ENCODE measurements at places on chromosomes 6 and 20. TPM values are rescaled to one million over a fixed set of nuclear protein-coding genes. Genes with fewer than 3 reads are reported as not detected.

DNA sequence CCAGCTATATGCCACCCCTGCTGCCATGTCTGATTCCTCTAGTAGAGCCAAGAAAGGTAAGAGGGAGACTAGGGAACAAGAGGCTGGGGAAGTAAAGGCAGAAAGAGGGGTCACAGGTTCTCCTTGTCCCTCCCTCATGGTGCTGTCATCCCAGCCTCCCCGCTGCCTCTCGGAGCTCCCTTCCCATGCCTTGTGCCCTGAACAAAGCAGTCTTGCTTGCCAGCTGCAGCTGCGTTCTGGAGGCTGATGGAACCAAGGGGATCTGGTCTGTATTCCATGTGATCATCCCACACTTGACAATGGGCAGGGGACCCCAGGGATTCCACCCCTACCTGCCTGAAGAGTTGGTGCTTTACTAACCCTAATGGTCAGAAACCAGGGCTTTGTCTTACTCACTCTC is 61.4 kb downstream of the DAAM2 start:
- peaks cover 12% of the 10 kb centered on the region for H3K4me1 ChIP-seq
- no peaks in the 10 kb centered on the region for H3K27me3 ChIP-seq
- no peak overlapping the region for H3K4me3 ChIP-seq
- no peaks in the 10 kb centered on the region for H3K36me3 ChIP-seq

GRCh38 chr20:63056236-63057170 is 49.7 kb upstream of the BHLHE23 start:
- peaks cover 9% of the 10 kb centered on the region for H3K4me1 ChIP-seq
- no peaks in the 10 kb centered on the region for H3K36me3 ChIP-seq
- no peak overlapping the region for H3K4me3 ChIP-seq
- peaks cover 24% of the 10 kb centered on the region for H3K27me3 ChIP-seq
- no peak for DNase-seq
- H3K27ac ChIP-seq = no peak overlapping the region

DNA sequence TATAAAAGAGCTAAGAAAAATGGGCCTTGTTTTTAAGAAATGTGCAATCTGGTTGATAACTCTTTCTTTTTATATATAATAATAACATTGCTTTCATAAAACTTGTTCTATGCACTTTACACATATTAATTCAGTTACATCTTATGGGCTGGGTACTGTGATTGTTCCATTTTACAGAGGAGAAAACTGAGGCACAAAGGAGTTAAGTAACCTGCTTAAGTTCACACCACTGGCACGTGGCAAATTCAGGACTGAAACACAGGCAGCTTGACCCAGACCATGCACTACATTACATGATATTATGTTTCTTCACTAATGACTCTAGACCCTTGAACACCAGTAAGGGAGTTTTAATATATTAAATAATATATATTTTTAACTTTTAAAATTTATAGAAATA is 15.4 kb upstream of the IYD start:
- no peak for DNase-seq
- no peak overlapping the region for H3K4me3 ChIP-seq
- no peak overlapping the region for H3K27ac ChIP-seq
- H3K4me1 ChIP-seq = no peaks in the 10 kb centered on the region
- no peaks in the 10 kb centered on the region for H3K27me3 ChIP-seq

Gene SPACA1
- not detected for total RNA-seq

GRCh38 chr6:111410371-111410770 is 72.6 kb downstream of the REV3L start:
- H3K4me3 ChIP-seq = no peak overlapping the region
- H3K27me3 ChIP-seq = no peaks in the 10 kb centered on the region
- DNase-seq = no peak
- H3K4me1 ChIP-seq = peaks cover 10% of the 10 kb centered on the region
- no peak overlapping the region for H3K27ac ChIP-seq

GRCh38 chr6:37030599-37030998 is 25.1 kb downstream of the FGD2 start:
- DNase-seq = no peak
- H3K27ac ChIP-seq = no peak overlapping the region
- H3K27me3 ChIP-seq = peaks cover 4% of the 10 kb centered on the region

DNA sequence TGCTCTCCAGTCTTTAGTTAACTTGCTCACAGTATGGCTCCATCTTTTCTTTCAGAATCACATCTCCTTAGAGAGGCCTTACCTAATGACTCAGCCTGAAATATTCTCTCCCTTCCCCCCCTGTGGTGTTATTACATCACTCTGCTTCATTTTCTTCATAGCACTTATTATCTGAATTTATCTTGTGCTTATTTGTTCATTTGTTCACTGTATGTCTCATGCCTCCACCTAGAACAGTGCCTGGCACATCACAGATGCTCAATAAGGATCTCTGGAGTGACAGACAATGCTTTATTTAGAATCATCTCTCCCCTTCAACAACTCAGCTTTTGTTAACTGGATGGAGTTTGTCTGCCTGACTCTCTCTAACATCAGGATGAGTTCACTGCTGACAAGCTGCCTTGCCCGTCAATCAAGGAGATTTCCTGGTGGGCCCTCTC is 96.6 kb upstream of the MAN1A1 start:
- DNase-seq = no peak
- H3K36me3 ChIP-seq = no peaks in the 10 kb centered on the region
- no peaks in the 10 kb centered on the region for H3K4me1 ChIP-seq

GRCh38 chr6:122713138-122713537 is 66.4 kb upstream of the FABP7 start:
- H3K27me3 ChIP-seq = no peaks in the 10 kb centered on the region
- H3K27ac ChIP-seq = no peak overlapping the region
- DNase-seq = no peak

DNA sequence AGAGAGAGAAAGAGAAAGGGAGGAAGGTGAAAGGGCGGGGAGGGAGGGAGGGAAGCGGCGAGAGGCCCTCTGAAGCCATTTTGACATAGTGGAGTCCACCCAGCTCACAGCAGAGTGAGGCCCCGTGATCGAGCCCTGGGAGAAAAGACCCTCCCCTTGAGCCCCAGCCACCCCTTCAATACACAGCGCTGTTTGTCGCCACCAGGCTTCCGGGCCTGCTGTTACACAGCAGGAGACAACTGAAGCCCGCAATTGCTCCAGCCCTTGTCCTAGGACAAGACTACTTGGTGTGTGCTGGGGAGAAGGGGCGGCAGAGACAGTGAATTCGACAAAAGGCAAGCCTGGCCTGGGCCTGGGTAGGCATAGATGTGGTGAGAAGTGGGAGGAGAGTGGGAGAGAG is 67.3 kb downstream of the PRR18 start:
- no peak overlapping the region for H3K4me3 ChIP-seq
- H3K4me1 ChIP-seq = peaks cover 13% of the 10 kb centered on the region
- peaks cover 9% of the 10 kb centered on the region for H3K27me3 ChIP-seq
- no peak for DNase-seq

GRCh38 chr6:160297310-160297709 is 38.7 kb upstream of the SLC22A2 start:
- H3K27ac ChIP-seq = no peak overlapping the region
- no peak overlapping the region for H3K4me3 ChIP-seq
- H3K27me3 ChIP-seq = no peaks in the 10 kb centered on the region

DNA sequence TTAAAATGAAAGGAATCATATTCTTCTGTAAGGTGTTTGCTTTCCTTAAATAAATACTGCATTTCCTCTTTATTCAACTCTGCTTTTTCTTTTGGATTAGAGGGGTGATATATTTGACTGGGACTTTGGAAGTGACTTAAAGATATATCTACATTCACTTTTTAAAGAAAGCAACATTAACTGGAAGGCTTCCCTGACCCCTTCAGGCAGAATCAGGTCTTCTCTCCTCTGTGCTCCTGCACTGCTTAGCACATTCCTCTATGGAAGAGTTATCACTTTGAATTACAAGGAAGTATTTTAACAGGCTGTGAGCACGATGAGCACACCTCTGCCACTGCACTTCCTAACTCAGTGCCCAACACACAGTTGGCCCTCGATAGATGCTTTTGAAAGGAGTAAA is 59.2 kb upstream of the POU3F2 start:
- no peak overlapping the region for H3K4me3 ChIP-seq
- peaks cover 10% of the 10 kb centered on the region for H3K4me1 ChIP-seq
- no peaks in the 10 kb centered on the region for H3K27me3 ChIP-seq
- no peak overlapping the region for H3K27ac ChIP-seq
- H3K36me3 ChIP-seq = no peaks in the 10 kb centered on the region
- no peak for DNase-seq

Gene PDYN
- not detected for total RNA-seq

Gene LPIN3
- 14.2 TPM for total RNA-seq

- no peaks in the 10 kb centered on the region for H3K36me3 ChIP-seq
- H3K27ac ChIP-seq = no peak overlapping the region
- no peak overlapping the region for H3K4me3 ChIP-seq
- peaks cover 48% of the 10 kb centered on the region for H3K4me1 ChIP-seq
- no peak for DNase-seq
- H3K27me3 ChIP-seq = no peaks in the 10 kb centered on the region
Measured at GRCh38 chr6:35718911-35719381, 17.9 kb upstream of the ARMC12 start.

DNA sequence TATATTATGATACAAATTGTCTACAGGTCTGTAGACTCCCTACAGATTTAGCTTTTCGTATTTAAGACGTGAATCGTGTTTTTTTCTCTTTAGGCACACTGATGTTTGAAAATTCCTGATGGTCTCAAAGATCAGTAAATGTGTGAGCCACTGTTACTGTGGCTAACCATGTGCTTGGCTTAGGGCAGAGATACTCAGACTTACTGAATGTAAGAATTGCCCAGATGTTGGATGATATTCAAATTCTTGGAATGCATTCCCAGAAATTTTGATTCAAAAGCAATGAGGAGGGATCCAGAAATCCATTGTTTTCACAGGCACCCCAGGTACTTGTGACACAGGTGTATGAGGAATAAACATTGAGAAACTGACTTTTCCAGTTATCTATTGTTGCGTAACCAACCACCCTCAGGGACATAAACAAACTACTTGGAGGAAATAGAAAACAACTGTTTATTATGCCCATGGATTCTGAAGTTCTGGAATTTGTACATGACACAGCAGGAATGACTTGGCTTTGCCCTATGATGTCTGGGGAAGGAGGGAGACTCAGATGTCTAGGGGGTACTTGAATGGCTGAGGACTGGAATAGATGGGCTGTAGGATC is 339.6 kb upstream of the CITED2 start:
- no peak for DNase-seq
- no peaks in the 10 kb centered on the region for H3K27me3 ChIP-seq
- no peaks in the 10 kb centered on the region for H3K36me3 ChIP-seq
- H3K4me1 ChIP-seq = peaks cover 7% of the 10 kb centered on the region

- H3K4me3 ChIP-seq = no peak overlapping the region
- H3K36me3 ChIP-seq = no peaks in the 10 kb centered on the region
- DNase-seq = no peak
- no peaks in the 10 kb centered on the region for H3K4me1 ChIP-seq
Measured at GRCh38 chr20:23971310-23971709, 17.3 kb downstream of the GGTLC1 start.

GRCh38 chr6:75331151-75331550 is 46.6 kb upstream of the TMEM30A start:
- no peaks in the 10 kb centered on the region for H3K36me3 ChIP-seq
- no peak overlapping the region for H3K4me3 ChIP-seq
- peaks cover 3% of the 10 kb centered on the region for H3K27me3 ChIP-seq
- no peaks in the 10 kb centered on the region for H3K4me1 ChIP-seq

Gene ECHDC1
- 143 TPM for total RNA-seq

DNA sequence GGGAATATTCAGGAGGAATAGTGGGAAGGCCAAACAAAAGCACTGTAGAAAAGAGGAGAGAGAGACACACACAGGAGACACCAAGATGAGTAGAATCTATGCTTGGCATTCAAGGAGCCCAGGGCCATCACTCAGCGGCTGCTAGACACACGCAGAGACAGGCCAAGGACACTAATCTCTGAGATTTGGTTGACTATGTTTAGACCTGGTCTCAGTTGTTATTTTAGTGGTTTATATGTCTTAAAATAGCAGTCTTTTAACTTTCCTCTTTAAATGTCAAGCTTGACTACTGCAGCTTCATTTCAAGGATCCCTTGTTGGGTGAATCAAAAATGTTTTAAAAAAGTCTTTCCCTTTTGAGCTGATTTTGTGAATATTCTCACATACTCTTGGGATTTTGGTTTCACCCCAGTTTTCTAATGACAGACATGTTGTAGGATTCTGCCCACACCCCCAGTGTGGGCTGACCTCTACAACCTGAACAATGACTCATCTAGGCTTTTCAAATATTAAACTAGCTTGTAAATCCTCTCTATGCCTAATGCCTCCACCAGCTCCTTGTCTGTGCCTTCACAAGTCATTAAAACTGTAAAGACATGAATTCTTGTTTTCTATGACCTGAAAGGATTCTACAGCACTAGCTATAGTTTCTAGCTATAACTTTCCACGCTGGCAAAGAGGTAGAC is 142.7 kb upstream of the EXOC2 start:
- H3K27ac ChIP-seq = no peak overlapping the region
- H3K36me3 ChIP-seq = no peaks in the 10 kb centered on the region
- DNase-seq = no peak
- no peak overlapping the region for H3K4me3 ChIP-seq
- H3K27me3 ChIP-seq = 0 out of 3 replicates have a peak, but pooled peaks cover 4% of the 10 kb centered on the region

- no peaks in the 10 kb centered on the region for H3K27me3 ChIP-seq
- H3K36me3 ChIP-seq = no peaks in the 10 kb centered on the region
- no peaks in the 10 kb centered on the region for H3K4me1 ChIP-seq
Measured at GRCh38 chr6:39084506-39084905, 30.5 kb downstream of the SAYSD1 start.

GRCh38 chr6:169543704-169544103 is 158.1 kb downstream of the WDR27 start:
- no peaks in the 10 kb centered on the region for H3K27me3 ChIP-seq
- H3K36me3 ChIP-seq = no peaks in the 10 kb centered on the region
- no peak overlapping the region for H3K4me3 ChIP-seq
- no peaks in the 10 kb centered on the region for H3K4me1 ChIP-seq
- H3K27ac ChIP-seq = no peak overlapping the region

GRCh38 chr6:132725471-132725870 is 11.6 kb upstream of the VNN1 start:
- no peak overlapping the region for H3K27ac ChIP-seq
- no peaks in the 10 kb centered on the region for H3K27me3 ChIP-seq
- H3K36me3 ChIP-seq = no peaks in the 10 kb centered on the region
- peaks cover 21% of the 10 kb centered on the region for H3K4me1 ChIP-seq

GRCh38 chr6:57173056-57173885 is 1.1 kb downstream of the BAG2 start:
- no peaks in the 10 kb centered on the region for H3K27me3 ChIP-seq
- peak overlapping the region; percentile 72 for H3K4me3 ChIP-seq
- DNase-seq = peak; percentile 34
- peak overlapping the region; percentile 94 for H3K27ac ChIP-seq
- H3K4me1 ChIP-seq = peaks cover 48% of the 10 kb centered on the region

GRCh38 chr6:74069089-74069581 is 373.1 kb downstream of the CD109 start:
- no peaks in the 10 kb centered on the region for H3K27me3 ChIP-seq
- H3K4me1 ChIP-seq = no peaks in the 10 kb centered on the region
- no peak overlapping the region for H3K27ac ChIP-seq
- no peak for DNase-seq
- H3K36me3 ChIP-seq = no peaks in the 10 kb centered on the region

Gene AVP
- total RNA-seq = not detected

GRCh38 chr6:79947191-79948186 is at the start of gene ELOVL4:
Gene ELOVL4, minus strand, starts transcription at chr6:79947553. Its CDS starts 274 bp downstream, at chr6:79947279.
- DNase-seq = no peak
- no peaks in the 10 kb centered on the region for H3K36me3 ChIP-seq
- no peak within 1 kb of the TSS for H3K27ac ChIP-seq
- H3K27me3 ChIP-seq = peaks cover 31% of the 10 kb centered on the region

Data from HepG2 (cell line).